ENCODE measurements at places on chromosomes 7 and 10.

- H3K36me3 ChIP-seq: no peaks in the 10 kb centered on the region
- H3K4me1 ChIP-seq: peaks cover 11% of the 10 kb centered on the region
- no peak for DNase-seq
- no peak overlapping the region for H3K4me3 ChIP-seq
- H3K27ac ChIP-seq: no peak overlapping the region
- peaks cover 2% of the 10 kb centered on the region for H3K27me3 ChIP-seq
Observed at GRCh38 chr7:1738511-1738910, 68.4 kb downstream of the ELFN1 start.

DNA sequence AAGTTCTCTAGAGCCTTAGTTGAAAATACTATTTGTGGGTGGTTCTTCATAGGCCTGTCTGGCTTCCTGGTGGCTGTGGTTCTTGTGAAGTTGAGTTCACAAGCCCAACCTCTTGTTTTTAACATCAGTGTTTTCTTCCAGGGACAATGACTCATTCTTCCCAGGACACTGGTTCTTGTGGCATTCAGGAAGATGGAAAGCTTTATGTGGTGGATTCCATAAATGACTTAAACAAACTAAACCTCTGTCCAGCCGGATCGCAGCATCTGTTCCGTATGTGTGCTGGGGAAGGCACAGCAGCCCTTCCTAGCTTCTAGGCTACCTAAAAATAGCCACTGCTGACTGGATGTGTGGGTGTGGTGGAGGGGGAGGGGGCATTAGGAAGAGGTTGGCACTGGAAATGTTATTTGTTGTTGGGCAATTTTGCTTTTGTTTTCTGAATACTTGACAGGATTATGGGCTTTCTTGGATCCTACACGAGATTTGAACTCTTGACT, 3.9 kb downstream of the LSMEM1 start:
- no peak for DNase-seq
- H3K4me1 ChIP-seq: peaks cover 3% of the 10 kb centered on the region
- H3K36me3 ChIP-seq: peaks cover 2% of the 10 kb centered on the region
- no peak overlapping the region for H3K4me3 ChIP-seq

- no peak overlapping the region for H3K27ac ChIP-seq
- H3K27me3 ChIP-seq: no peaks in the 10 kb centered on the region
Observed at GRCh38 chr7:108613147-108613948, 43.7 kb downstream of the DNAJB9 start.

- no peak overlapping the region for H3K4me3 ChIP-seq
- peaks cover 30% of the 10 kb centered on the region for H3K36me3 ChIP-seq
- H3K27me3 ChIP-seq: no peaks in the 10 kb centered on the region
- peaks cover 8% of the 10 kb centered on the region for H3K4me1 ChIP-seq
- H3K27ac ChIP-seq: no peak overlapping the region
Observed at GRCh38 chr7:111510062-111510461, 52.2 kb downstream of the IMMP2L start.

Data from activated naive CD4-positive, alpha-beta T cell treated with anti-CD3 and anti-CD28 coated beads for 36 hours (primary cell).